Anterior cingulate cortex (tissue), 58 donors: ENCODE measurements at places on chromosomes 6 and 20.

GRCh38 chr20:39105551-39105950 is 143.4 kb downstream of the DHX35 start:
- no peak for DNase-seq

GRCh38 chr6:36914227-36914794 is 28.6 kb downstream of the C6orf89 start:
- DNase-seq: peak; percentile 15

- no peak for DNase-seq
Observed at GRCh38 chr20:13401596-13401995, 180.5 kb downstream of the ISM1 start.

- no peak for DNase-seq
Observed at GRCh38 chr6:129751384-129751783, 41.4 kb upstream of the ARHGAP18 start.

DNA sequence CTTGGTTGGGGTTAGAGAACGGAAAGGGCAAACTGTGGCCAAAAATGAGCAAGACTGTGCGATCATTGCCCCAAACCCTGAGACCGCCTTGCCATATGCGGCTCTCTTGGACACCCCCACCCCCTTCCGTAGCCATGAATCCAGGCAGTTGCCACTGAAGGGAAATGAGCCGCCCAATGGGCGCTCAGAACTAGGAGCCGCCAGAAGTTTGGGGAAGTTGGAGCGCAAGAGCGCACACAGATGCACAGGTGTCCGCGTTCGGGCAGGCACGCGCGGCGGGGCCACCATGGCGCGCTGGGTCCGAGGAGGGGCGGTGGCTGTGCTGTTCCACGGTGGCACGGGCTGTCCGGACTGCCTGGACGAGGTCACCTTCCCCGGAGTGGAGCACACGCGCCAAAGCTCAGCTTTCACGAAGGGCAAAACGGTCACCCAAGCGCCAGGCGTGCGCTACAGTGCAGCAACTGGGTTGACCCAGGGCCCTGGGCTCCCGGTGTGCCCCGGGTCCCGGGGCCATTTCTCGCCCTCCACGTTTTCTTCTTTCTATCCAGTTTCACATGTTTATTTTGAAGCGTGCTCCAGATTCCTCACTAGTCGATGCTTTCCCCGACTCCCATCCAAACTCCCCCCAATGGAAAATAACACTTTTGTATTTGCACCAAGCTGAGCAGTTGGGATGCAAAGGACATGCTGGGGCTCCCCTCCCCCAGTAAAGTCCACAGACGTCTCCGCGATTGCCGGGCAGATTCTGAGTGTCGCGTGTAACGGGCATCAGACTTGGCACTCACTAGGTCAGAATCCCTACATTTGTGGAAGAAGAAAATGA is 906 bp upstream of the PDE10A start:
- DNase-seq: no peak

GRCh38 chr20:21701171-21701876 is 4.1 kb upstream of the PAX1 start:
- DNase-seq: no peak
